Activated T-cell treated with anti-CD3 and anti-CD28 coated beads for 1 hour (primary cell): ENCODE measurements at places on chromosomes 11 and 22.

- DNase-seq, result no peak
Observed at GRCh38 chr22:39292031-39292462, 27.4 kb downstream of the RPL3 start.

DNA sequence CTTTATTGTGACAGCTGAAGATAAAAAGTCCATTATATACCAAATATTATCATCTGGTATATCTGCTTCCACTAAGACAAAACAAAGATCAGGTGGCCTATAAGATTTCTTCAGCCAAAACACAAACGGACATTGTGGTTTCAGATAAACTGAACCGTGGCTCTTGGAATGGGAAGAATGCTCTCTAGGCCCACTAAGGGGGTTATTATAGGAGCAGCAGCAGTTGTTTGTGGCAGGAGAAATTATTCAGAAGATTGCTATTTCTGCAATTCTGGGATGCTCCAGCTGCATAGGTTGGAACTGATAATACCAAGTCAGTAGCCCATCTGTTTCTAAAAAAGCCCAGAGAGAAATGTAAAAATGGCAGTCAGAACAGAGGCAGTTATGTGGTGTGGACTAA lies 145.3 kb downstream of the NCAM1 start:
- no peak for DNase-seq

DNA sequence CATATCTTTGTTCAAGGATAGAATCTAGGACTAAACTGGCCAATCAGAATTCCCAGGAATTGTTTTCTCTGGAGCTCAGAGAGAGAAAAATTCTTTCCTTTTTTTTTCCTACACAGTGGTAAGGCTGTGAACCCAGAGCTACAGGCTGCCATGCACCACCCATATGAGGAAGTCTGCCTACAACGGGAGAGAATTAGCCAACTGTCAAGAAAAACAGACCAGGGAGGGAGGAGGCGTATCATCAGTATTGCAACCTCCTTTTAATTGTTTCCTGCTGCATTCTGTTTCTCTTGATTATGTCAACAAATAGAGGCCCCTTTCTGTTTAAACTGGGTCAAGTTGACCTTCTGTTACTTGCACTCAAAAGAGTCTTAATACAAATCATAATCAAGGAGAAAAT lies 176.5 kb upstream of the UBASH3B start:
- DNase-seq, result no peak

DNA sequence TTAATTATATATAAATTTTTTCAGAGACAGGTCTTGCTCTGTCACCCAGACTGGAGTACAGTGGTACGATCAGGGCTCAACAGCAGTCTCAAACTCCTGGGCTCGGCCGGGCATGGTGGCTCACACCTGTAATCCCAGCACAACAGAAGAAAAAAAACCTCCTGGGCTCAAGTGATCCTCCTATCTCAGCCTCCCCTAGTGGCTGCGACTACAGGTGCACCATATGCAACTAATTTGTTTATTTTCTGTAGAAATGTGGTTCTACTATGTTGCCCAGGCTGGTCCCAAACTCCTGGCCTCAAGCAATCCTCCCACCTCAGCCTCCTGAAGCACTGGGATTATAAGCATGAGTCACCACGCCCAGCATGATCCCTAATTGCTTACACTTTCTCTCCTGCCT lies 56.1 kb upstream of the SLC35C1 start:
- no peak for DNase-seq

DNA sequence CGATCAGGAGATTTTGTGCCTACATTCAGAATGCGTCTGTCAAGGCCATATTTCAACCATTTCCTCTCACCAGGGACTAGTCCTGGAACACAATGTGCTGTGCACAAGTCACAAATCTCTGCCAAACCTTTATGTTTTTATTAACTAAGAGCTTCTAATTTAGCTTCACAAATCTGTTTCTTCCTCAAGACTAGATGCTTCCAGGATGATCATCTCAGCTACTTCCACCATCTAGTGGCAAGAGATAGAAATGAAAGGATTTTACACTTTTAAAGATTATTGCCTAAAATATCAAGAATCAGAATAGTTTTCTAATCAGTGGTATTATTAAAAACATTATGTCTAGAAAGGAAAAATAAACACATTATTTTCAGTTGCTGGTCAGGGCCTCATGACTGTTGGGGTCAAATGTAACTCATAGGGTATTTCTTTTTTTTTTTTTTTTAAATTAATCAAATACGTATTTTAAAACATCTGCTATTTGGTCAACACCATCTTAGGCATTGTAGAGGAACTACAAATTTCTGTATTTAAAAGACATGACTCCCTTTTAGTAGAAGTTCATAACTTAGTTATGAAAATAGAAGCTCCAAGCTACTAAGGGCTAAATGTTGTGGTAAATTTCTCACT lies 1102.6 kb downstream of the DLG2 start:
- DNase-seq, result no peak

GRCh38 chr11:87144252-87144651 lies 106.5 kb downstream of the TMEM135 start:
- DNase-seq, result no peak

GRCh38 chr11:28922386-28922981 lies 814.3 kb downstream of the METTL15 start:
- DNase-seq, result no peak
